Effector CD8-positive, alpha-beta T cell (primary cell): ENCODE measurements at places on chromosomes 13 and 19.
A peak's percentile ranks its signal among the peaks of the same experiment; 100 is the strongest.

GRCh38 chr13:20391597-20392452, 133.8 kb downstream of the CRYL1 start:
- no peak for DNase-seq

DNA sequence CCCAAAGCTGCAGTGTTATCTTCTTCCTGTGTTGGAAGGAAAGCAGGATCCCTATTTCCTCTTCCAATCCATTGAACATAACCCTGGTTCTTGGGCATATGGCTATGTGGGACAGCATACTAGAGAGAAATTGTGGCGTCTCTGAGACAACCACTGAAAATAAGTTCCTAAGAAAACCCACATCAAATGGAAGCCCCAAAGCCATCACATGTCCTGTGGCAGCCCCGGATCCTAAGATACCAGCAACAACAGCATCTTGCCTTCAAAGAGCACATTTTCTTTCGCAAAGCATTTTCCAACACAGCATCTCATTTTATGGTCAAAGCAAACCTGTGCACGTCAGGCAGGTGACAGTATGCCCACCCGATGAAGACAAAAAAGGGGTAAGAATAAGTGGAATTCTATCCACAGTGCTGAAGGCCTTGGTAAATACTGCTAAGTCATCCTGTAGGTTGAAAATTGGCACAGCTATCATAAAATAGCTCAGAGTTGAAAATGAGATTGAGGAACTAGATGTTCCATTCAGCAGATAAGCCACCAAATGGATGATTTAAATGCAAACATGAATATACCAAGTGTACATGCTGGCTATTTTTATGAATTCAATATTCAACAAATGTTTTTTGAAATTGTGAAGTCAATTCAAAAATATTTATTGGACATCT, 232.2 kb downstream of the DLEU7 start:
- no peak for DNase-seq

DNA sequence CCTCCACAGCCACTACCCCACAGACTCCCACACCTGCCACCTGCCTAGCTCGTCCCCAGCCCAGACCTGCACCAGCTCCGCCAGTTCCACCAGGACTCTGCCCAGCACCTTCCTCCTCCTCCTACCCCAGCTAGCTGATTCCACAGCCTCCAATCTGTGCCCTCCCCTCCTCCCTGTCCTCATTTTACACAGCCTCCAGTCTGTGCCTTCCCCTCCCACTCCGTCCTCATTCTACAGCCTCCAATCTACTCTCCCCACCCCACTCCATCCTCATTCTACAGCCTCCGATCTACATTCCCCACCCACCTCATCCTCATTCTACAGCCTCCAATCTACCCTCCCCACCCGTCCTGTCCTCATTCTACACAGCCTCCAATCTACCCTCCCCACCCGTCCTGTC, 7.3 kb downstream of the MYDGF start:
- DNase-seq: no peak

DNA sequence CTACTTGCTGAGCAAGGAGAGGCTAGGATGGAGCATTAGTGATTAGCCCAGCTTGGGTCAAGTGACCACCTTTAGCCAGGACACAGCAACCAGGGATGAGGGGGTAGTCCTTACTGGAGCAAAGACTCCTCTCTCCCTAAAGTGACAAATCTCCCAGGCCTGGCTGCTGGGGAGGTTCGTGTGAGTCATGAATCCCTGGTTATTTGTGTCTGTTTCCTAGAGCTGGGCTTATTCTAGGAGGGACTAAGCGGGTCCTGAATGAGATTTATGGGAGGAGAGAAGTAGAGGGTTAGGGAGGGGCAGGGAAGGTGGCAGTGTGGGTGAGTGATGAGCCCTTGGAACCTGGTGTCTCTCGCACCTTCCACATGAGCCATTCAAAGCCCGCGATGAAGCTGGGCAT, 487.3 kb downstream of the TSHZ3 start:
- DNase-seq: no peak

GRCh38 chr19:45999653-46000121, 4.4 kb downstream of the CCDC61 start:
- DNase-seq: no peak

- no peak for DNase-seq
Measured at GRCh38 chr13:40509876-40510275, 156.6 kb downstream of the FOXO1 start.

- no peak for DNase-seq
Measured at GRCh38 chr13:21287331-21287907, 111.0 kb downstream of the MRPL57 start.

DNA sequence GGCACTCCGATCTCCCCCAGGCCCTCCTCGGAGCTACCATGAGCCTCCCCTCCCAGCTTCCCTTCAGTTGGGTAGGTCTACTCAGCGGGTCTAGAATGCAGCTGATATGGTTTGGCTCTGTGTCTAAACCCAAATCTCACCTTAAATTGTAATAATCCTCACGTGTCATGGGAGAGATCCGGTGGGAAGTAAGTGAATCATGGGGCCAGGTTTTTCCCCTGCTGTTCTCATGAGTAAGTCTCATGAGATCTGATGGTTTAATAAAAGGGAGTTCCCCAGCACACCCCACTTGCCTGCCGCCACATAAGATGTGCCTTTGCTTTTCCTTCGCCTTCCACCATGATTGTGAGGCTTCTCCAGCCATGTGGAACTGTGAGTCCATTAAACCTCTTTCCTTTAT, 14.5 kb upstream of the DOCK9 start:
- no peak for DNase-seq

GRCh38 chr19:50922317-50922853, 11.2 kb upstream of the KLK4 start:
- DNase-seq: peak; percentile 57

DNA sequence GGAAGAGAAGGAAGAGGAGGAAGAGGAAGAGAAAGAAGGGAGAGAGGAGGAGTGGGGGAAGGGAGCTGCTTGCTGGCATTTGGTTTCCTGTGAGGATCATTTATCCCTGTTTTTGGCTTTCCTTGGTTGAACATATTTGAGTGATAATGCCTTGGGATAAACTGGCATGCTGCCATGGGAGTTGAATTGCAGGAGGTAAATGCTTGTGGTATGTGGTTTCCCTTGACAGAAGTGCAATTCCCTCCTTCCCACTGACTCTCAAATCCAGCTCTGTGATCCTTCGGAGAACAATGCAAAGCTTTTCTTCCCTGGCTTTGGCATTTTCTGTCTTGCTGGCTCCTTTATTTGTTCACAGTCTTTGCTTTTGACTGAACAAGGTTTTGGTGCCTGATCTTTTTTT, 27.2 kb upstream of the CBY2 start:
- DNase-seq: no peak

DNA sequence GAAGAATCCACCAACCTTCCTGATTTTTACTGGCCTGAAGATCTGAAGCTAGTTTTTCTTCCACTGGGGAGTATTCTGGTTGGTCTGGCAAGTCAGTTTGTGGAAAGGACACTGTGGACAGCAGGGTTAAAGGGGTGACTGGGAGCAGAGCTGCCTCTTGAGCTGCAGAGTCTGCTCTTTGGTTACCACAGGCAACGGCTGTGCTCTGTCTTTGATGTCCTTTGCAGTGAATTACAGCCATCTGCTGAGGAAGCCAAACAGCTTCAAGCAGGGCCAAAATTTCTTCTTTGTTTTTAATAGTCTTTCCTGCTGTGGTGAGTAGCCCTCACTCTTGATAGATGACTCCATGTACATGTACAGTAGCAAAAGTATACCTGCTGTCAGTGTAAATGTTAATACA, 75.7 kb downstream of the ZNF100 start:
- no peak for DNase-seq

DNA sequence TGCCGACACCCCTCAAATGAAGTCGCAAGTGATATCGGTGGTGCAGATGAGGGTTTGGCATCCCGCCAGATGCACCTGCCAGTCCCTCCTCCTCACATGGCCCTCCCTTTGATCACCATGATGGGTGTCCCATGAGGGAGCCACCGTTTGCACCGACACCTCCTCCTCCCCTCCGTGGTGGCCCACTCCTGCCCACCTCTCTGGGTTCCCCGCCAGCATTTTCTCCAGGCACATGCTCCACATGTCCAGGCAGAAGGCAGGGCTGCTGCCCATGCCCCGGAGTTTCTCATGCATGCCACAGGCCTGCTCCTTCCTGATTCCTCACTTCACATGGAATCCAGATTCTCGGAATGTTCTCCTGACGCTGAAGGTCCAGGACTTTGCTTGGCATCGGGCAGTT, 49.3 kb downstream of the COL4A2 start:
- no peak for DNase-seq

- no peak for DNase-seq
Measured at GRCh38 chr13:105466376-105466775, 1069.1 kb downstream of the EFNB2 start.

- peak; percentile 2 for DNase-seq
Measured at GRCh38 chr19:29771708-29772414, 39.9 kb upstream of the CCNE1 start.

- DNase-seq: no peak
Measured at GRCh38 chr13:86765462-86765861, 905.7 kb upstream of the SLITRK5 start.

DNA sequence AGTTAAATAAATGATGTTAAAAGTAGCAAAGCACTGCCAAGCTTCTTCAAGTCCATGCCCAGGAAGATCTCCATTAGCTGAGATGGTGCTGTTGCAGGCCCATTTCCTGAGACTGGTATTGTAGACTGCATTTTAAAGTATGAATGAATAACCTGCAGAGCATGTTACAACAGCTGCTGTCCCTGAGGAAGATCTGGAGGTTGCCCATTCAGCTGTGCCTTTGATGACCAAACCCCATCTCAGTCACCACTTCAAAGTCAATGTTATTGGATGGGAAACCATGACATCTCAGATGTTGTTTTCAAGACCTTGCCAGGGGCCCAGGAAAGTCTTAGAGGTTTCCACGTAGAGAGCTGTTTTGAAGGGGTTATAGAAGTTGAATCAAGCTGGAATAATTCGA, 281.3 kb downstream of the MTUS2 start:
- DNase-seq: no peak
